ENCODE measurements at places on chromosomes 16 and 17.

DNA sequence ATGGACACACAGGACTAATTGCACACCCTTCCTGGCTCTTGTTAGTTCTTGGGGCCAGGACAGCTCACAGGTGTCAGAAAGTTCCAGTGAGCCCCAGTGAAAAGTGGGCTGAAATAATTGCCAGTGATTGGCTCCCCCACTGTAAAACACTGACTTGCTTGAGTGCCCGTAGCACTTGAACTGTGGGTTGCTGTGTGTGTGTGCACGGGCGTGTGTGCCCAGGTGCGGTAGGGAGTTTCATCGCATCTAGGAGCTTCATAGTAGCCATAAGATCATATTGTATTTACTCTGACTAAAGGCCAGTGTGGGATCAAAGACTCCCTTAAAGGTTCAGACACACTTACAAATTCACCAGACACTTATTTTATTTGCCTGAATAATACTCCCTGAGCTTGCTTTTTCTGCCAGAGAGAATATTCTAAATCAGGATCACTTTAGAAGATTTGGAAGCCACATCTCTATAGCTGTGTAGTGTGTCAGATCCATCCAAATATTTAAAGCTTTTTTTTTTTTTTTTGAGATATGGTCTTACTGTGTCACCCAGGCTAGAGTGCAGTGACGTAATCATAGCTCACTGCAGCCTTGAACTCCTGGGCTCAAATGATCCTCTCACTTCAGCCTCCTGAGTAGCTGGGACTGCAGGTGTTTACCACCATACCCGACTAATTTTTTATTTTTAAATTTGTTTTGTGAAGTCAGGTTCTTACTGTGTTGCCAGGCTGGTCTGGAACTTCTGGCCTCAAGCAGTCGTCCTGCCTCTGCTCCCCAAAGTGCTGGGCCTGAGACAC, 11.4 kb downstream of the UNK start:
- no peak for DNase-seq

DNA sequence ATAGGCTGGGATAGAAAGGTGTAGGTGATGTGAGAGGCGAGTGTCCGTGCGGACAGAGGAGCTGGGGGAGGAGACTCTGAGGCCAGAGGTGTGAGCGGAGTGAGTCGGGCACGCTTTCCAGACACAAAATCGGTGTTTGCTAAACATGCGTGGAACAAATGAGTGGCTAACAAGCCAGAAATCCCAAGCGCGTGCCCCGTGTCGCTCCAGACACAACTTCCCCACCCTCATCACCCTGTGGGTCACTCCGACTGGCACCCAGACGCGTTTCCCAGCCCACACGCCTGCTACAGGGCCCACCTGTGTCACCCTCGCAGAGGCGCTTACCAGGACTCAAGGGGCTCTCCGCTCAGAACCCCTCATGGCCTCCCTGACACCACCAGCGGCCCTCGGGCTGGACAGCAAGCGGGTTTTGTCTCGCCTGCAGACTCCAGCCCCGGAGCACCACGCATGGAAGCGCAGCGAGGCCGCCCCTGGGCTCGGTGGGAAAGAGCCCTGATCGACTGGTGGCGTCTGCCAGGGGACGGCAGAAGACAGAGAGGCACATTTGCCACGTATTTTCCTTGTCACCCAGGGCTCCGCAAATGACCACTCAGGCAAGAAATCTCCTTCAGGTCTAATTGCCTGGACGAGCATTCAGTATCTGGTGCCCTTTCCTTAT, 6.0 kb upstream of the RPH3AL start:
- no peak for DNase-seq

- no peak for DNase-seq
Measured at GRCh38 chr17:83005639-83006038, 73.8 kb upstream of the METRNL start.

GRCh38 chr17:51481370-51481769, 221.0 kb downstream of the UTP18 start:
- DNase-seq, result no peak

GRCh38 chr16:77499373-77500285, 64.8 kb upstream of the ADAMTS18 start:
- no peak for DNase-seq
